Fibroblast of skin of left biceps (primary cell): ENCODE measurements at places on chromosomes 1 and 21.

- DNase-seq, result peak; percentile 94
These were observed 359.0 kb upstream of the PTBP2 start for GRCh38 chr1:96362623-96363022.

DNA sequence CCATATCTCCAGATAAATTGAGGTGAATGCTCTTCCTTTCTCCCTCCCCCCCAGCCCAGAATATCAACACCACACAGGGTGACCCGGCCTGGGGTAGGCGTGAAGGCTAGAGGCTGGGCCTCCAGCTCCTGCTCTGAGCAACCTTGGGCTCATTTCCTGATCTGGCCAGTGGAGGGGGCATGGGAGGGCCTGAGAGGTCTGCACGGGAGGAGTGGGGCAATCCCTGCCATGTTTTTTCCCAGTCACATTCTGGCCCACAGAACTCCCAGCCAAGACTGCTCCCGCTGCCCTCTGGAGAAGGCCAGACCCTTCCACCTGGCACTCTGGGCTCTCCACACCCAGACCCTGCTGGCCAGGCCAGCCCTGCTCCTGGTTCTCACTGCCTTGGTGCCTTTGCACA, 3.9 kb downstream of the CLDN19 start:
- DNase-seq, result no peak

DNA sequence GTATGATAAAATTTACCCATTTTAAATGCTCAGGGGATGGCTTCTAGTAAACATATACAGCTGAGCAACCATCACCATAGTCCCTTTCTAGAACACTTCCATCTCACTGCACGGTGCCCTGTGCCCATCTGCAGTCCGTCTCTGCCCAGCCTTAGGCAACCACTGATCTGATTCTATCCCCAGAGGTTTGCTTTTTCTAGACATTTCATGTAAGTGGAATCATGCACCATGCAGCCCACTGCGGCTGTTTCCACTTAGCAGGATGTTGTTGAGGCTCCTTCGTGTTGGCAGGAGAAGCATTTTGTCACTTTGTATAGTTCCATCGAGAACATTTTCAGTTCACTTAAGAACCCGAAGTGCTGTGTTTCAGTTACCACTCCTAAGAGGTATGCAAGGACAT, 27.8 kb upstream of the VAMP3 start:
- no peak for DNase-seq

- no peak for DNase-seq
These were observed 9.3 kb upstream of the ETS2 start for GRCh38 chr21:38796424-38796823.

- no peak for DNase-seq
These were observed 19.8 kb upstream of the COX20 start for GRCh38 chr1:244815600-244816099.

- no peak for DNase-seq
These were observed 24.3 kb upstream of the FBXO28 start for GRCh38 chr1:224089583-224089982.

DNA sequence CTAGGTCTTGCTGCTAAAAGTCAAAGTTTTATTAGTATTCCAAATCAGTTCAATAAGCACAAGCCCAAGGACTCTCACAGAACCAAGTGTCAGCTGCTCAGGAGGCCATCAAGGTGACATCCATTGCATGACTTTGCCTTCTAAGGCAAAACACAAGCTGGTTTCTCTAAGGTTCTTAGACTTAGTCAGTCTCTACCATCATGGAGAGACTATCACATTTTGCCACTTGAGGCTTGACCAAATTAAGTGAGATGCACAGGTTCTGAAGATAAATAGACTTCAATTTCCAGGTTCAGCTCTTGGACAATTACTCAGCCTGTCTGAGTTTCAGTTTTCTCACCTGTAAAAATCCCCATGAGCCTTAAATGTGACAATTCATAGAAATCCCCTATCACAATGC, 29.0 kb downstream of the TRIT1 start:
- DNase-seq, result no peak

DNA sequence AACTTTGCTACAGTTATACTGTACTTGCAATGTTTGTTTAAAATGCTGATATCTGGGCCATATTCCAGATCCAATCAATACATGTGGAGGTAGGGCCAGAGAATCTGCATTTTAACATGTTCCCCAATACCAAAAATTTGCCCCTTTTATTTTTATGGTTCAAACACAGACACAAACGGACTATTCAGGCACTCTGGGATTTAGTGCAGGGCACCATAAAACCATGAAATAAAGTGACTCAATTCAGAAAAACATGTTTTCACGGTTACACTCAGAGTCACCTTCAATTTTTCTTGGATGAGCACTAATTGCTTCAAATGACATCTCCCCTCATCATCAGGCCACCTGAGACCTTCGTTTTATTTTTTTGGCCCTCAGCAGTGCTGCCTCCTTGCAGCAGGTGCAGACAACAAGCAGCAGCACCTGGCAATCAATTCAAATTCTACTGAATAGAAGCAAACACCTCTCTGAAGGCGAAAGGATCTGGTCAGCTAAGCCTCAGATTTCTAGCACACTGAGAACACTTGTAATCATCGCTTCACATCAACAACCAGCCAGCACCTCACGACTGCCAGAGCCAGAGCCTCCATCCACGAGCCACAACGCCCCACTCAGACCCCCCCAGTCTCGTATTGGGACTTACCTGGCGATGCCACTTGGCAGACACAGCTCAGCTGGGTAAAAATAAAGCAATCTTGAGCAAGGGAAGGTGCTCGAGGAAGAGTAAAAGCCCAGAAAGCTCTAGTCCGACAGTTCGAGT, 1.1 kb downstream of the ERO1B start:
- no peak for DNase-seq

GRCh38 chr1:43984855-43985254, 5.8 kb downstream of the B4GALT2 start:
- no peak for DNase-seq

DNA sequence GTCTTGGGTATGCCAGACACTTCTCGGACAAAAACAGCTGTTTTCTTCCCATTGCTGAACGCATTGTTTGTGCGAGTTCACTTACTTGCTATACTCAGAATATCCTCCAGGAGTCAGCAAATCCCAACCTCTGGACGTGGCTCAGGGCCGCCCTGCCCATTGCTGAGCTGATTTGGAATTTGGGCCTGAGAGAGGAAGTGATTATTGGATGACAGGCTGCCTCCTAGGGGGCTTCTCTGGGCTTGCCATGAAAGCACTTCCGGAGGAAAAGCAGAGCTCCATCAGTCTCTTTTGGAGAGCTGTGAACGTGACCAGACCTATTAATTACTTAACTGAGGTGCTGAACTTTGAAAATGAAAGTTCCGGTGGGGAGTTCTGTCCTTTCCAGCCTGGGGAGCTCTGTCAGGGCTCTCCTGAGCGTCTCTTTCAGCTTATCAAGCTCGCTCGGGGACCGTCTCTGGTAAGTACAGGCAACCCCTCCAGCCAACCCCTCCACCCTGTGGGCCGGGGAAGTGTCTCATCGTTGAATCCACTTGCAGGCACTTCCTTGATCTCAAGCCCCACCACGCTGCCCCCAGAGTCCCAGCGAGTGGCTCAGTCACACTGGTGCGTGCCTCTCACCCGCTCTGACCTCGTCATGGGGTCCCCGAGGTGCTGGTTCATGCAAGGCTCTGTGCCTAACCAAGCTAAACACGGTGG, 76.9 kb downstream of the CLIC6 start:
- peak; percentile 71 for DNase-seq

DNA sequence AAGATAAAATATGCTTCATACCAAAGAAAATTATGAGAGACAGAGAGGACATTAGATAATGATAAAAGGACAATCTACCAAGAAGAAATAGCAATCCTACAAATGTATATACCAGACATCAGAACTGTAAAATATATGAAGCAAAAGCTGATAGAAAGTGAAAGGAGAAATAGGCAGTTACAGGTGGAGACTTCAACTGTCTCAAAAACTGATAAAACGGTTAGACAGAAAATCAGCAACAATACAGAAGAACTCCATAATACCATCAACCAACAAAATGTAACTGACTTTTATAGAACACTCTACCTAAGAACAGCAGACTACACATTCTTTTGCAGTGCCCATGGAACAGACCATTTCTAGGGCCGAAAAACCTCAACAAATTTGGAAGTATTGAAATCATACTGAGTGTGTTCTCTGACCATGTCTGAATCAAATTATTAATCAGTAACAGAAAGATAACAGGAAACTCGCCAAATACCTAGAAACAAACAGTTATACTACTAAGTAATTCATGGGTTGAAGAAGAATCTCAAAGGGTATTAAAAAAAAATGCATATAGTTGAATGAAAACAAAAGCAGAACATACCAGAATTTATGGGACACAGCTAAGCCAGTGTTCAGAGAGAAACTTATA, 132.1 kb downstream of the RPS6KC1 start:
- DNase-seq, result no peak

DNA sequence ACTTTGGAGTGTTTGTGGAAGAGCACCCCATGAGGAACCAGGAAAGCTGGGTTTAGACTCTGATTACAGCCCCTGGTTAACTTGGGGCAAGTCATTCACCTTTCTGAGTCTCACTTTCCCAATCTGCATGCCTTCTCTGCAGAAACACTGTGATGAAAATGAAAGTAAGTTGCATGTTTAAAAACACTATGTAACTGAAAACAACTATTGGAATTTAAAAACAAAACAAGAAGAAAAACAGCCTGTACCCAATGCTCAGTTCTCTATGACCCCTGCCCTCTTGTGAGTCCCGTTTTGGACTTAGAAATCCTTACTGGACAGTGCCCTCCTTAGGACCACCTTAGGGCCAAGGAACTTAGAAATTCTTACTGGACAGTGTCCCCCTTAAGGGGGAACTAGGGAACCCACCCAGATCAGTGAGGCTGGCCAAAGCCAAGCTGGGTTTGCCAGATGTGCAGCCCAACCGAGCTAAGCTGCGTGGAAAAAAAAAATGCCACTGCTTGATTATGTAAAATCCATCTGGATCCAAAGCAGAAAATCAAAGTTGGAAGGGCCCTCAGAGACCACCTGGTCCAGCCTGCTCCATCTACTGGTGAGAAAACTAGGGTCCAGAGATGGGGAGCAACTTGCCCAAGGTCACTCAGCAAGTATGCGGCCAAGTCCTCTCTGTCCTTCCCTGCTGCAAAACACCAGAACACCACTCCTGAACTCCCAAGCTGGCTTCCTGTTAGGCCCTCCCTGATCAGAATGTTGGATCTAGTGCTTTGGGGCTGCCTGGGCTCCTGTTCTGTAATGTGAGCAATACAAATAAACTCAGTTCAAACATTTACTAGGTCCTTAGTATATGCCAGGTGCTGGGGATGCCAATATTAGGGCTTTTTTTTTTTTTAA, 77.7 kb downstream of the MRPL37 start:
- DNase-seq, result no peak

GRCh38 chr1:28421744-28422143, 52.2 kb downstream of the PHACTR4 start:
- no peak for DNase-seq

DNA sequence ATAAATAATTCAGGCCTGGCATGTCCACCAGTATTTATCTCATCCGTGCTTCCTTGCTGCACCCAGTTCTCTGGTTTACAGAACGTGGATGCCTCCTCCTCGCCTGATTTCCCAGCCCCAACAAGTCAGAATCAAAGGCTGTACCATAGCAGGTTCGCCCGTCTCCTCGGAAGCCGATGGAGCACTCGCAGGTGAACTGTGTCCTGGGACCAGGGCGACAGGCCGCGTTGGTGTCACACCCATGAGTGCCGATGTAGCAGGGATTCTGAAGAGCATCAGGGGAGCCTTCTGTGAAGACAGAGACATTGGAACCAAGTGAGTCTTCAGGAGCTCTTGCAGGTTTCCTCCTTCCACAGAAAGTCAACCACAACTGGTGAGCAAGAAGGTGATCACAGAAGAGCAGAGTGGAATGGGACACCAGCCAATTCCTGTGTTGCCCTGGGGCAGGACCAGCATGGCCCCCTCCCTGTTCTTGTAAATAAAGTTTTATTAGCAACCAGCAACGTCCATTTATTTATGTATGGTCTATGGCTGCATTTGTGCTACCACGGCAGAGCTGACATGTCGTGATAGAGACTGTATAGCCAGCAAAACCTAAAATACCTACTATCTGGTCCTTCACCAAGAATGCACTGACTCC, 40.8 kb downstream of the NID1 start:
- DNase-seq, result no peak

GRCh38 chr1:199573047-199573446, 454.5 kb upstream of the NR5A2 start:
- no peak for DNase-seq

GRCh38 chr1:244437086-244437468, 14.6 kb downstream of the ADSS2 start:
- peak; percentile 24 for DNase-seq

GRCh38 chr1:235843461-235843961, 23.2 kb downstream of the LYST start:
- peak; percentile 6 for DNase-seq

GRCh38 chr1:20194224-20194623, 7.9 kb upstream of the PLA2G2C start:
- DNase-seq, result no peak

DNA sequence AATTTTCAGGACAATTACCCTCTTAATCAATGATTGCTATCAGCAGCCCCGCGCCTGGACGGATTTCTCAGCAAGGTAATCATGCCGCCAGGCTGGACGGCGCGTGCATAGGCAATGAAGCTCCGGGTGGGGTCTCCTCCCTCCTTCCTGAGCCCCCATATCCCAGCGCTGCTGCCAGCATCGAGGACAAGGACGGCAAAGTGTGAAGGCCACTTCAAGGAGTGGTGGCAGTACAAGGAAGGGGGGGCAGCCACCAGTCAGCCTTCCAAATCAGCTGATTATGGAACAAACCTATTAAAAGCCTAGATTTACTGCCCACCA, 51.1 kb downstream of the DMAP1 start:
- DNase-seq, result no peak

GRCh38 chr1:207417076-207417475, 37.1 kb upstream of the CR2 start:
- no peak for DNase-seq

DNA sequence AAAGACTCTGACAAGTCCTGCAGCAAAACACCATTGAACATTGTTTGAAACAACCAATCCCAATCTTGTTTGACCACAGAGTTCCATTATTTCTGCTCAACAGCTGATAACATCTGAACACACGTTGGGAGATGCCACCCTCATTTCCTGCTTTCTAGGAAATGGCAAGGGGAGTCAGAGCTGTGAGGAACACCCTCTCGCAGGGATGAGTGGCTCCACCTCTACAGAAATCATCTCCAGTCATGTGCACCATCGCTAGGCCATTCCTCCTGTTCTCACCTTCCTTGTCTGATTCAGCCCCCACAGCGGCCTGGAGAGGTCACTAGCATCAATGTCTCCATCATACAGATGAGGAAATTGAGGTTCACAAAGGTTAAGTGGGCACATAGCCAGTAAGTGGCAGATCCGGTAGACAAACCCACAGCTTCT, 22.4 kb upstream of the RUNX3 start:
- DNase-seq, result no peak

- no peak for DNase-seq
These were observed 172.3 kb downstream of the ADGRL4 start for GRCh38 chr1:78834201-78834741.
